Kidney capillary endothelial cell (primary cell): ENCODE measurements at places on chromosomes 5 and 9.

- no peak for DNase-seq
Measured at GRCh38 chr5:90297045-90297764, 112.4 kb downstream of the CETN3 start.

DNA sequence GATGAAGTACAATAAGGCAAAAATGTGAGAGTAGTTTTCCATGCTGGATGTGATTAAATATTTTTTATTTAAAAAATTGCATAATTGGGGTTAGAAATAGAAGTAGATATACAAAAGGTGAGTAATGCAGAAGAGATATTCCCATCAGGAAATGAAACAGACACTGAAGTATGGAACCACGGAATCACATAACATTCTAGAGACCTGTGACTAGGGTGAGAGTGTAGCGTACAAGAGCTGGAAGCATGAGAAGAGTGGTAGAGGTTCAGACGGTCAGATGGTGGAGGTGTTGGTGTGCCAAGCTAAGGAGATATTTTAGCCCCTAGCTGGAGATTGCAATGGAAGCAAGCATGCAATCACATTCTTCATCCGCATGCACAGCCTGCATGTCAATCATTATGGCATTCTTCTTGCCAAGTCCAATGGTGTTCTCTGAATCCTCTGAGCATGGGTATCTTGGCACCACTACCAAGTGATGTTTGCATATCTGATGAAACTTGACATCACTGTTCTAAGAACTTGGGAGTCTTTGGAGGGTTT is 587.8 kb downstream of the PSAT1 start:
- DNase-seq = no peak

DNA sequence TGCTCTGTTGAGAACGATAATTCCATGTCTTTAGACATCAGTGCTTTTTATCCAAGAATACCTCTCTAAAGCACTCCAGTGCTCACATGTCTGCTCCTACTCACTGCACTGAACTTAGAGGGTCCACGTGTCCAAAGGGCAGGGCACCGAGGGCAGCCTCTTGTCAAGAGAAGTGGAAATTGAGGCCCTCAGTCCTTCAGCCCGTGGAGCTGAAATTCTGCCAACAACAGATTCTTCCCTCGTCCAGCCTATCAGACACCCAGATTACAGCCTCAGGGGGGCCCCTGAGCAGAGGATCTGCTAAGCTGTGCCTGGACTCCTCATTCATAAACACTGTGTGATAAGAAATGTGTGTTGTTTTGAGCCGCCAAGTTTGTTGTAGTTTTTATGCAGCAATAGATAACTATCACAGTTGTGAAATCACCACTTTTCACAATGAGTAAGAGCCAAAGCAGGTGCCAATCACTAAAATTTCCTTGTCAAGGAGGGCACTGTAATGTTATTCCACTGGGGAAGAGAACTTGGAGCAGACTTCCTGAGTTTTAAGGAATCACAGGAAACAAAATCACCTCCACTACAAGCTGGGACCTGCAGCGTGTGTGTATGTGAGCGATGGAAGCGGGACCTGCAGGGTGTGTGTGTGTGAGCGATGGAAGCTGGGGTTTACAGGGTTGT is 58.8 kb upstream of the IGFBPL1 start:
- DNase-seq = no peak

DNA sequence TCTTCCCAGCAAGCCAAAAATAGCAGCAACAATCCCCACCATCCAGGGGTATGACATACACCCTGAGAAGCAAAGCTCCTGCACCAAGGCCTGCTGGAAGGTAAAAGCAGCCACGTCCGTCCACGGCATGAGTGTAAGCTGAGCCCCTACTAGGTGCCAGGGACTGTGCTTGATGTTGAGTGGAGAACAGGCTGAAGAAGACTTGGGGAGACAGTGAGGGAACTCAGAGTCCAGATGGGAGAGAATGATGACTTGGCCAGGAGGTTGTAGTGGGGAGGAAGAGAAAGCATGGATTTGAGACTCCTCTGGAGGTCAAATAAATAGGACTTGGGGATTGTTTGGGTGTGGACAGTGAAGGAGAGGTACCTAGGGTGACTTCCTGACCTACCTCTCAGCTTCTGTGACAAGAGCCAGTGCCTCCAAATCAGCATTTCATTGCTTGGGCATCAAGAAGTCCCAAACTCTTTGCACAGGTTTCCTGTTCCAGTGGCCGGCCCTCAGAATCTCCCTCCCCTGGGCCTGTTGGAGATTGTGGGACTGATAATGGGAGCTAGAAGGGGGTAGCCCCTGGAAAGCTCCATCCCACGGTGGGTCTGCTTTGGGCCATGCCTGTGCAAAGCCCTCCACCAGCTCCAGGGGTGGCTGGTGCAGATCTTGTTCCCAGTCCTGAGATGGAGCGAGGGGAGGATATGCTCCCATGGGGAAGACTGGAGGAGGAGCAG is 58.3 kb upstream of the ADAMTS2 start:
- DNase-seq = no peak
